ENCODE measurements at places on chromosomes 16 and 17.
A peak's percentile ranks its signal among the peaks of the same experiment; 100 is the strongest.

DNA sequence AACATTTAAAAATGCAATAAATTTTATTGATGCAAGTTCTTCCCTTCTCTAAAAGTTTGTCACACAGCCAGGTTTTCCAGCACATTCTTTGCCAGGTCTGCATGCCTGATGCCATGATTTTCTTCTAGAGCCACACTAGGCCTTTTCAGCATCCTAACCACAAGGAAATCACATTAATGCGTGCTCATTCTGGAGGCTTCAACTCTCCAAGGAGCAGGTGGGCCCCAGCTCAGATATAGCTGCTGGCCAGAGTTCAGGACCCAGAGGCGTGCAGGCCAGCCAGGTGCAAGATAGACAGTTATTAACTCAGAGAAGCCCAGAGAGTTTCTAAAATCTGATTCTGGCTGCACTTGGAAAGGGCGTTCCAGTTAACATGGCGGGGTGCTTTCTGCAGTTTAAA, 124.5 kb upstream of the MAF start:
- no peak for DNase-seq

- no peak for DNase-seq
These were observed 19.5 kb upstream of the RNF43 start for GRCh38 chr17:58436805-58437239.

GRCh38 chr17:82709024-82709675, 7.4 kb upstream of the FN3KRP start:
- DNase-seq, result no peak

DNA sequence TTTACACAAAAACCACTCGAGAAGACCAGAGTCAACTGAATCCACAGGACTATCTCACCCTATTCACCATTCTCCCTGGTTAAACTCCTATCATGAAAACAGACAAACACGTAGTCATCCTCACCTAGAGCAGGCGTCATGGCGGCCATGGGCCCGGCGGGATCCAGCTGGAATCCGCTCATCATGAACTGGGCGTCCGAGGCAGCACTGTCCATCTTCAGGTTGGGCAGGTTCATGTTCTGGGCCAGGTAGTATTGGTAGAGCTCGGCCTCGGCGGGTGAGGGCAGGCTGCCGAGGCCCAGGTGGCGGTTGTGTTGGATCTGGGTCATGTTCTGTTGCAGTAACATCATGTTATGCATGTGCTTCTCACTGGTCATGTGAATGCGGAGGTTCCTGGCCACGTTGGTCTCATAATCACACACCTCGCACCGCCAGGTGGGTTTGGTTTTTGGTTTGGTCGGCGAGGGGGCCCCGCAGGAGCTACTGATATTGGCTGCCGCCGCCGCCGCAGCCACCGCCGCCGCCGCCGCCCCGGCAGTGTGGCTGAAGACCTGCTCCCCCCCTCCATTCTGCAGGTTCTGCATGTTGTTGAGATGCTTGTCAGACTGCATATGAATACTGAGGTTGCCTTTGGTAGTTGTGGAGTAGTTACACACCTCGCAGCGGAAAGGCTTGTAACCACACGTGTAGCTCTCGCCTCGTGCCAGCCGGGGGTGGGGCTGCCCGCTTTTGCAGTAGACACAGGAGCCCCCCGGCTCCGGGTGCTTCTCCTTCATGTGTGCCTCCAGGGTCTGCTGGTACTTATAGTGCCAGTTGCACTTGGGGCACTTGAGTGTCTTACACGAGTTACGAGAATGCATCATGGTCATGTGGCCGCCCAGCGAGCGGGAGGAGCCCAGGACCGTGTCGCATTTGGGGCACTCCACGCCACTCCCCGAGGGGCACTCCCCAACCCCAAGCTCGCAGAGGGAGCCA, 90.3 kb downstream of the ZFHX3 start:
- no peak for DNase-seq

GRCh38 chr16:88052661-88053060, 101.4 kb downstream of the BANP start:
- DNase-seq, result no peak

DNA sequence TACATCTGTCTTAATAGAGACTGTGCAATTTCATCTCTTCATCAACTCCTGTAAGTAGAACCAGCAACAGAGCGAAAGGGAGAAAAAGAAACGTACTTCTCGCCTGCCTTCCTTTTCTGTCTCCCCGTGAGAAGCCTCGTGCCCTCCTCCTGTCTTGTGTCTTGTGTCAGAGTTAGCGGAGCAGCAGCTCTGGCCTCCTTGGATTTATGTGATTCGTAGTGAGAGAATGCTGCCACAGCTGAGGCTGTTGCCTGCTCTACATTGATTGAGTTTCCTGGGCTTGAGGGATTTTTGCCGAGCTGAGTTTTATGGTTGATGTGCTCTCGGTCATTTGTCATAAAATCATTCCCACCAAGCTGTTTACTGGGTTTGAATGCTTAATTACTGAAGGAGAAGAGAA, 579.1 kb upstream of the RBFOX1 start:
- DNase-seq, result no peak

DNA sequence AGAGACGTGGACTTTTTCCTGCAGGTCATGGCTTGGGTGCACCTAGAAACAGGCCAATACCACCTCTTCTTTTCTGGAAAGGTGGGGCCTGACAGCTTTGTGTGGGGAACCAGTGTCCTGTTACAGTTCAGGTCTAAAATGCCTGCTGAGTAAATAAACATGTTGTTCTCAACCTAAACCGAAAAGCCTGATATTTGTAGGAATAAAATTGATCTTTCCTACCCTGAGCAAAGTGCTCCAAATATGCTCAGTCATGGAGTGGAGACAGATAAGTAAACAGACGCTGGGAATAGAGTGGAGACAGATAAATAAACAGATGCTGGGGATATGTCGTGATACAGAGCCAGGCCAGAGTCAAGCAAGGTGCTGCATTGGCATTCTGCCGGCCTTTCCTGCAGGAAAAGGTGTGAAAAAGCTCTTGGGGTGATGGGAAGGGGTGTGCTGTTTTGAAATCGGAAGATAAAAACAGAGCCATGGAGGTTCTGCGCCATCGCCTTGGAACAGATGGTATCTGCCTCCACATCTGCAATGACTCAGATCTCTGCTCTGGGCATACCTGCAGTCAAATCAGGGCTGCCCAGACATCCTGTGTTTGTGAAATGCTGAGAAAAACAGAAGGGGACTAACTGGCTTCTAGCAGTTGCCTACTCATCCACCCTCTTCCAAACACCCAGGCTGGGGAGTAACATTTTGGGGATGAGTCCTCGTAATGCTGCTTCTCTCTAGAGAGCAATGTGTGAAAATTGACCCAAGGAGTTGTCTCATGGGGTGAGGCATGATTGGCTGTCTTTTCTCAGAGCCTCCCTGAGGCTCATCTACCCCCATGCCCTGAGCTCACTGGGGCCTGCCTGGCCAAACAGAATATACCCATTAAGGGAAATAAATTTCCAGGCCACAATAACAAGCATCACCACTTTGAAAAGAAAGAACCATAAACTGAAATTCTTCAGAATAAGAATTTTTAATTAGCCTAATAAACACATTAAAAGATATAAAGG, 16.8 kb upstream of the TRPV2 start:
- peak; percentile 42 for DNase-seq

GRCh38 chr16:10828851-10829366, 10.3 kb upstream of the TVP23A start:
- DNase-seq, result peak; percentile 88

DNA sequence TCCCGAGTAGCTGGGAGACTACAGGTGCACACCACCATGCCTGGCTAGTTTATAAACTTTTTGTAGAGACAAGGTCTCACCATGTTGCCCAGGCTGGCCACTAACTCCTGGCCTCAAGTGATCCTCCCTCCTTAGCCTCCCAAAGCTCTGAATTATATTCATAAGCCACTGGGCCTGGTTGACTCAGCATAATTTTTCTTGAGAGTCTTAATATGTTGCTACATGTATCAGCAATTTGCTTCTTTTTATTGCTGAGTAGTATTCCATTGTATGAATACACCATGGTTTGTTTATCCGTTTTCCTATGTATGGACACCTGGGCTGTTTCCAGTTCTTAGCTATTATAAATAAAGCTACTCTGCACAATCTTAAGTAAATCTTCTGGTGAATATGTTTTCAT, 42.4 kb upstream of the NSRP1 start:
- no peak for DNase-seq

DNA sequence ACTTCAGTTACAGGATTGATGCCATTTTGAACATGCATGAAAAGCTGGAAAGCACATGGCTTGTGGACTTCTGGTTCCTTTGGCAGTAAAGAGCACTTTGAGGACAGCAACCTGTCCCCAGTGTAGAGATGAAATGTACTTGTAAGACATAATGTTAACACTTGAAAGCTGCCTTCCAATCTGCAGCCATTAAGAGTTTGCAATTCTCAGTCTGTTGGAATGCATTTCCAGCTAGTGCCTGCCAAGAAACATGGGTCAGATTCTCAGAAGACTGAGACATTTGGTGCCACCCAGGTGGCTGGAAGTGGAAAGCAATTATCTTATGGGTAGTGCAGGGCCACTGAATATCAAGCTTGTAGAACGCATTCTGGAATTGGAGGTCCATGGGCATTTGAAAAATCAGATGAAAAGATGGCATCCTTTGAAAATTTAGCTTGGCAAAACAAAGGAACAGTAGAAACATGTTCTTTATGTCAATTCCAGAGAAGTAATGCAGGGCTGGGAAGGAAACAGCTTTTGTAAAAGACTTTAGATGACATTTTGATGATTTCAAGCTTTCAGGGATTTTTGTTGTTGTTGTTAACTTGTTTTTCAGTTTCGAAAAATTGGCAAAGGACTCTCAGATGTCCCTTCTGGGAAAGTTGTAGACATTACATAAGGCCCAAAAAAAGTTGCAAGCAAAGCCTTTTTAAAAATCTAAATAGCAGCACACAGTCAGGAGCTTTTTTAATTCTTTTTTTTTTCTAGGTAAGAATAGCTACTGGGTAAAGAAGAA, 147.0 kb downstream of the ABCA8 start:
- no peak for DNase-seq

DNA sequence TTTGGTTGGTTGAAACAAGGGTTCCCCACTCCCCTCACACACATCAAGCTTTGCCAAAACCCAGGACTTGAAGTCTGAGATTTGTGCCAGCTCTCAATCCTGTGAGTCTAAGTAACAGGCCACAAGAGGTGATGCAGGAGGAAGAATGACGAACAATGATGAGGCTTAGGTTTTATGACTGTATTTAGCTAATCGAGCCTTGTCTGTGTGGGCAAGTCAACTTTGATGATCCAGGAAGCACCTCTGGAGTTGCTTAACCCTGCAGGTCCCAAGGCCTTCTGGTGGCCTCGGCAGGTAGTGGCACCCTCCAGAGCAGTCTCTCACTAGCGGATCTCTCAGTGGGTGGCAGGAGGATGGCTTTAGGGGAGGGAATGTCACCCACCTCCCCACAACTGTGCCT, 28.7 kb downstream of the CDK5RAP3 start:
- no peak for DNase-seq

GRCh38 chr17:73900516-73900915, 256.3 kb upstream of the SDK2 start:
- DNase-seq, result no peak

GRCh38 chr17:62847426-62847825, 39.3 kb upstream of the MARCHF10 start:
- no peak for DNase-seq

GRCh38 chr16:21710938-21711337, 47.2 kb downstream of the OTOA start:
- no peak for DNase-seq

DNA sequence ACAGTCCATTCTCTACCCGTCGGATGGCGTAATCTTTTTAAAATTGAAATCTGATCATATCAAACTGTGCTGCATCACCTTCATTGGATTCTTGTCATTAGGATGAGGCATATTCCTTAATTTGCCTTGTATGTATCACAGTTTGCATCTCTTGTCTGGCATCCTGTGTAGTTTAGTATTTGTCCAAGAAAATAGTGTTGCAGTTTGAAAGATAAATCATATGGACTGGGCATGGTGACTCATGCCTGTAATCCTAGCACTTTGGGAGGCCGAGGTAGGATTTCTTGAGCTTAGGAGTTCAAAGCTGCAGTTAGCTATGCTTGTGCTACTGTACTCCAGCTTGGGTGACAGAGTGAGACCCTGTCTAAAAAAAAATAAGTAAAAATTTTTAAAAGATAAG, 5.8 kb upstream of the RSL1D1 start:
- DNase-seq, result no peak

DNA sequence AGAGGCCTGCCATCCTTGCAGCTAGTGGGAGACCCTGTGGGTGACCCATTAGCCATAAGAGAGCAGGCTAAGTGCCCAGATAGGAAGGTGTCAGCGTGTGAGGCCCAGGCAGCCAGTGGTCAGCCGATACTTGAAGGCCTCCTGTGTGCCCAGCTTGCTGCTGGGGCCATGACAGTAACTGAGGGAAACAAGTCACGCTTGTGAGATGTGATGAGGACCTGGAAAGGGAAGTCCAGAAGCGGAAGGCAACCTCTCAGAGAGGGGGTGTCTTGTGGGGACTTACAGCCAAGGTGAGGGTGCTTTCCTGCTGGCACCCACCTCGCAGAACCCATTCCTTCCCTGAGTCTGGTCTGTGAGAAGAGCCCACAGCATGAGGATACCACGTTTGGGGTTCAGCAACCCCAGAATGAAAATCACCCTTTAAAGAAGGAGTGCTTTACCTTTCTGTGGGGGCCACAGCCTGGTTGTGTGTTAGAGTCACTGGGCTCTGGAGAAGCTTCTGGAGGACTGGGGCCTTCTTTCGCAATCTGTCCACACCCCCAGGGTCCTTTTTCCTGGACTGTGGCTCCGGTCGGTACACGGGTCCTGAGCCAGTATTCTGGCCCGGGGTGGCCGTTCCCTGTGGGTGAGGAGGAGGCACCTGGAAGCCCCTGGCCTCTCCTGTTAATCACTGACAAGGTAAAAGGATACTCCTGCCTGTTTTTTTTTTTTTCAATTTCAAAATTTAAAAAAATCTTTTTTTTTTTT, 53.9 kb downstream of the PLCG2 start:
- DNase-seq, result no peak

Measured in NCI-H2029 (cell line).